ENCODE measurements at places on chromosomes 2 and 18.
A peak's percentile ranks its signal among the peaks of the same experiment; 100 is the strongest.

- no peak for DNase-seq
These were observed 26.3 kb upstream of the SH3RF3 start for GRCh38 chr2:109102588-109103233.

- DNase-seq = peak; percentile 22
These were observed 62.9 kb downstream of the AQP4 start for GRCh38 chr18:26802330-26803200.

DNA sequence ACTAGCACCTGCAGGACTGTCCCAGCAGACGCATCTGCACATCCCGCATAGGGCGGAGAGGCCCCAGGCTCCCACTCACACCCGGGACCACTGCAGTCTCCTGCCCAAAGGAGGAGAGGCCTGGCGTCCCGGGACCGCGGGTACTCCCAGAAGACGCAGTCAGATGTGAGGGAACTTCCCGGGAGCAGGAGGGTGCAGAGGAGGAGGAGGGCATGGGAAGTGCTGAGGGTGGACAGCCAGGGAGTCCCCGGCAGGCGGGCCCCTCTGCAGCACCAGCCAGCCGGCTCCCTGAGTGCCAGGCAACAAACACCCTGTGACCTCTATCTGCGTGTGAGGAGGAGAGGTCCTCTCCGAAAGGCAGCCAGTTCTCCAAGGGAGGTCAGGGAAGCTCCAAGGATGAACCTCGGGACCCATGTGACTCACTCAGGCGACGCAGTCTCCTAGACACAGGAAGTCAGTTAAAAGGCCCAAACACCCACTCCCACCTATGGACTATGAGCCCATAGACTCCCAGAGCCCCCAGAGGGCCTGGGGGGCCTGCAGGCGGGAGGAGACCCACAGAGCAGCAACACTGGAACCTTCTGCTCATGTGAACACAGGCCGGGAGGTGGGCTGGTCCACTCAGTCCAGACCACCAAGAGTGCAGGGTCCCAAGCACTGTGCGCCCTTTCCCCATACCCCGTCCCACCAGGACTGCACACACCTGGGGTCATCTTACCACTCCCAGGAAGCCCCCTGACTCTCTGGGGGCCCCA is 4.2 kb downstream of the PXDN start:
- DNase-seq = no peak

GRCh38 chr2:116117845-116118244 is 1675.4 kb downstream of the DPP10 start:
- DNase-seq = no peak

GRCh38 chr2:175931805-175932204 is 70.3 kb downstream of the LNPK start:
- no peak for DNase-seq

DNA sequence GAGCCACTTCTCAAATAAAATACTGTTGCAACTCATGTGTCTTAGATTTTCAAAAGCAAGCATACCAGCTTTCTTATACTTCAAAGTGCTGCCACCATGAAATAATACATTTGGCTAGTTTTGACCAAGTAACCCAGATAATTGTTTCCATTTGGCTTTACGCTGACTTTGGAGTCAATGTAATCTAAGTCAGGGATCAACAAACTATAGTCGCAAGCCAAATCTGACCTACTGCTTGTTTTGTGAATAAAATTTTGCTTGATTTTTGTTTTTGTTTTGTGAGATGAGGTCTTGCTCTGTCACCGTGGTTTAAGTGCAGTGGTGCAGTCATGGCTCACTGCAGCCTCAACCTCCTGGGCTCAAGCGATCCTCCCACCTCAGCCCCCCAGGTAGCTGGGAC is 65.0 kb downstream of the OXER1 start:
- DNase-seq = no peak

DNA sequence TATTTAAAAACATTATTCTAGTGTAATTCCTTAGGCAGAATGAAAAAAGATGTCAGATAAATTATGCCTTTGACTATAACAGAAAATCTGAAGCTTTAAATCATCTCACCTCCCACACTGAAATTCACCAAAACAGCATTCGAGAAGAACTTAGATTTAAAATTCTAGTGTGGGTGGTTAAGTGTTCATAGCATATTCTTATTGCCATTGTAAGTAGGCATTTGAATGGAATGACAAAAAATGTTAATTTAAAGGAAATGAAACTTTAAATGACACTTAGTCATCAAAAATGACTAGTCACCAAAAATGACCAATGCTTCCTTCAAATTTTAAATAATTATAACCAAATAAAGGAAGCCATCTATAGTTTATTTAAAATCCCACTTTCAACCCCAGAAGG is 7.0 kb upstream of the ZNF407 start:
- no peak for DNase-seq

- DNase-seq = no peak
These were observed 99.5 kb downstream of the DYSF start for GRCh38 chr2:71552861-71553301.

- DNase-seq = peak; percentile 90
These were observed 1.3 kb downstream of the LAPTM4A start for GRCh38 chr2:20050104-20050645.

GRCh38 chr2:167537743-167538142 is 649.5 kb downstream of the XIRP2 start:
- DNase-seq = no peak

DNA sequence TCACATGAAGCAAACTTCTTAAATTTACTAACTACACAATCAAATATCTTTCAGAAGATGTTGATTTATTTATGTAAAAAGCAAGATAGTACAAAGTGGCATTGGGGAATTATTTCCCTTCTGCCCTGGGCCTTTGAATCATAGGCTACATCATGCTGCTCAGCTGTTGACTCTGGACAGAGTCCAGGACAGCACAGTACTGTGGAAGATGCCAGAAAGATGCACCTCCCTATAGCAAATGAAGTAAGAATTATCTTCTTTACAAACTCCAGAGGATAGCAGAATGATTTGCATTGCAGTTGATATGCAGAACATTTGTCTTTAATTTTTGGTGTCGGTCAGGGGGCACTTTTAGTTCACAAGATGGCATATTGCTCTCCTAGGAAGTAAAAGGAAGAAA is 1354.5 kb upstream of the ZEB2 start:
- DNase-seq = no peak

GRCh38 chr2:203739351-203739750 is 32.9 kb downstream of the CD28 start:
- DNase-seq = no peak

GRCh38 chr18:36096955-36097354 is 29.6 kb upstream of the RPRD1A start:
- DNase-seq = no peak

DNA sequence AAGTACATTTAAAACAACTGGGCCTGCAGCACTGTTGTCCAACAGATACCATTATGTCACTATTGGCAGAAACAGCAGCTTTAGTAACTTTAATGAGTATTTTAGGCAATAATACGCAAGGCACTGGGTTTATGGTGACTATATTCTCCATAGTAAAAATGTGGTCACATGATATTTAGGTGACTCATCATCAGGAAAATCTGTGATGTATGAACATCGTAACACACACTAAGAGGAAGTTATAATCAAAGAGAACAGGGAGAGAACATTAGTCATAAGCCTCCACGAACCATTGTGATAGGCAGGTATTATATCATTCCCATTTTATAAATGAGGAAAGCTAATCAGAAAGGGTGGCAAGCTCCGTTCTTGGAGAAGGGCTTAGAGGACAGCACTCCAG is 36.9 kb downstream of the RAPH1 start:
- DNase-seq = peak; percentile 43

DNA sequence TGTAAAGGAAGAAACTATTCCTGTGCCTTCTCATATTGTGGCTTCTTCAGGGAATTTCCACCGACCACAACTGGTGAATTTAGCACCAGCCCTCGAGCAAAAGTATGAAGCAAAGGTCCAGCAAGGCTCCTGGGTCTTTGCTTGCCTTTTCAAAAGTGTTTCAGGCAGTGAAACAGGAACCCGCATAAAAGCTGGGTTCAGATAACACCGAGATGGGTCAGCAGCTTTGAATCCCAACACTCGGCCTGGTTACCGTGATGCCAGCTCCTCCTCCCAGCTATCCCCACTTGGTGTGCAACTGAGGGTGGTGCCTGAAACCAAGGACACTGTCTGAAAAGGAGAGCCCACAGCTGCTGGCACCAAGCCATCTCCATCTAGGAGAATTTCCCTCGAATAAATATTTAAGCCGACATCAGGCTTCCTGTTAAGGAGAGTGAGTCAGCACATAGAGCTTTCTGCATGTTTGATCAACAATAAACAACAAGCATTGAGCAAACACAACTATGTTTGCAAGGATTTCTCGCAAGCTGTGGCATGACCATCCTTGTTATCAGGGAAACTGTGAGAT is 69.5 kb downstream of the ANTXR1 start:
- peak; percentile 88 for DNase-seq

- DNase-seq = no peak
These were observed 159.2 kb downstream of the GALNT3 start for GRCh38 chr2:165634855-165635254.

DNA sequence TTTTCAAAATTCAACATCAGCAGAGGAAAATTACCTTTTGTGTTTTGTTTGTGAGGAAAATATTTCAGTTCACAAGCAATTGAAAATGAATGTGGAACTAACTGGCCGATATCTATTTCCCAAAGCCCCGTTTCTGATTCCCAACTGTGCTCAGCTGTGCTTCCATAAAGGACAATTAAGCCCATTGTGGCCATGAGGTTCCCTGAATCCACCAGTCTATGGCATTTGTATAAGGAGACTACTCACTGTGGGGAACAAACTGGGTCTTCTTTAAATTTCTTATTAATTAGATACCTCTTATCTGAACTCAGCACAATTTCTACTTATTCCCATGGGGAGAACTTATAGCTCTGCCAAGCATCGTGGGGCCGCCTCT is 31.4 kb upstream of the AGAP1 start:
- DNase-seq = no peak

DNA sequence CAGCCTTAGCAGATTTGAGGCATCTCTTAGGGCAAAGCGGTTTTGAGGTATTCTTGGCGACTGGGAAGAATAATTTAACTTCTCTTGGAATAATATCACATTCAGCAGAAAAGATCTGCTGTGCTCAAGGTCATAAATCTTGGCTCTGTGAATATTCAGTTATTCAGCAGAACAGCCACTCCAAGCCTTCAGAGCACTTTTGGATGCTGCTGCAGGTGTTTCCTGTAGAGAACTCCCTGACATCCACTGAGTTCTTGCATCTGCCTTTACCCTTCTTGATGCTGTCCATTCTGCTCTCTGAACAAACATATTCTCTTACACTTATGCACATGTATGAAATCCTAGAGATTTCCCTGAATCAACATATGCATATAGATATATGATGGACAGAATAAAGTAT is 390.3 kb downstream of the NRXN1 start:
- DNase-seq = no peak

- no peak for DNase-seq
These were observed 336.9 kb upstream of the PKDCC start for GRCh38 chr2:41710944-41711343.

DNA sequence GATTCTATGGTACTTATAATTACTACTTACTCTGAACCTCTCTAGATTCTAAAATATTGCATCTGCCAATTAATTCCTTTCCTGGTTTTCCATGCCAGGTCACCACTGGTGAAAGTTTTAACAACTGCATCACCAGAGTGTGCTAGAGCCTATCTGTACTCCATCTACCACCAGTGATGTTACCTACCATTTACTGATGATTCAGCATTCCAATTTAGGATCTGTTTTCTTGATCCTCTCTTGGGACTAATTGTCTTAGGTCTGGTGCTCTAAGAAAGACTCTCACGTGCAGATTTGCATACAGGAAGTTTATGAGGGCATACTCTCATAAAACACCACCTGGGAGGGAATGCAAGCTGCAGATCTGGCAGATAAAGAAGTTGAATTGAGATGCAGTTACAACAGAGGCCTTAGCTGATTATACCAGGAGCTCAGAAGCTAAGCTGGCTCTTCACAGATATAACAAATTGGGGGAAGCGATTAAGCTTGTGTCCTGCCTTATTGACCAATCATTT is 347.6 kb upstream of the VRK2 start:
- DNase-seq = no peak

DNA sequence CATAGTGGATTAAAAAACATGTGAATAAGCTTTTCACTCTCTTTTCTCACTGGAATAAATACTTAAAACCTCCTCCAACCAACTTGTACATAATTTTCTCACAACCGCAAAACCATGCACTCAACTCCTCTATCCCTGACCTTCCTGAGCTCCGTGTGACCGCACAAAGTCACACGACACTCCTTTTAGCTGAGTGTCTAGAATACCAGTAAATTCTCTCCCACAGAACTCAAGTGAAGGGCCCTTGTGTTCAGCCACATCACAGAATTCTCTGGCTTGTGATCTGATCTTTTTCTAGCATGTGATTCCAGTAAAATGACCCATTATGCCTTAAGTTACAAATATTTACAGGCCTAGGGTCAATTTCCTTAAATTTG is 91.2 kb upstream of the ARL4C start:
- no peak for DNase-seq

DNA sequence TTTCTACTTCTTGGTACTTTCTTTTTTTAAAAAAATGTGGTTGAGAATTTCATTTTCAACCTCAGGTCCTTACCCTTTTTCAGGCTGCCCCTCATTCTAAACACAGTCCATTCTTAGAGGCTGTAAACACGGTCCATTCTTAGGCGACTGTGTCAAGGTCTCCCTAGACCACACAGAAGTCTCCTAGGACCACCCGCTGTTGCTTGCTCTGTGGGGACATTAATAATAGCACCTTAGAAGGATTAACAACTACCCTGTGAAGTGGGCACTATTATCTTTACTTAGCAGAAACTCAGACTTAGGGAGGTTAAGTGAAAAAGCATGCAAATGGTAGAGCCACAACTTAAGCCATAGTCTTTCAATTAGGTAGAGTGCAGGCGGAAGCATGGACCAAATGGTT is 91.7 kb downstream of the RBMS1 start:
- no peak for DNase-seq

- DNase-seq = no peak
These were observed 15.5 kb upstream of the KIF1A start for GRCh38 chr2:240835528-240835927.

- no peak for DNase-seq
These were observed 10.3 kb downstream of the STAMBP start for GRCh38 chr2:73838889-73839534.

DNA sequence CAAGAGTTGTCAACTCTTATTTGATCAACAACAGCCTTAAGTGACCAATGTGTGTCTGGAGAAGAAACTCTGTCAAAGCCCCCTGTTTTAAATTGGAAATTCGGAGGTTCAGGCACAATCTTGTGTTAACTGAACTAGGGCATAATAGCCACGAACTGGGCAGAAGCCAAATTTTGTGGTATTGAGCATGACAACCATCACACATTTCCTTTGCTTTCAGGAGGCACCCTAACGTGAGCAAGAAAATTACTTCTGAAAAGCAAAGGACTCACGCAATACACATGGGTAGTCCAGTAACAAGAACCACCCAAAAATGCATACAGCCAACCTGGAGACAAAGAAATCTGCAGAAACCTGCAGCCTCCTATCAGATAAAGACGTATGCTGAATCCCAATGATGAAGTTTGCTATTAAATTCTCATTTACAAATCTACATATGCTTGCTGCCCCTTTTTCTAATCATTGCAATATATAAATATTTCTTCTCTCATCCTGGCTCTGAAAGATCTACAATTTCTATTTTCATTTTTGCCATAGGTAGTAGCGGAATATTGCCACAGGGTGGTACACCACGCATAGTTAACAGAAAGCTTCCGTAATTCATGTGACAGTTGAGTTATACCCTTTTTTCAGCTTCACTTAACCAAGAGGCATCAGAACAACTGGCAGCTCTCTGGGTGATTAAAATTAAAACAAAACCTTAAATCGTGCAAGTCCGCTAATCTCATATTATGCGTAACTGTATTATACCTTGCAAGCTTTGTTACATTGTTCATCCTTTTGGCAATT is 495.8 kb downstream of the NRXN1 start:
- DNase-seq = peak; percentile 10

Measured in suppressor macrophage (primary cell).